Left cardiac atrium (tissue), 4 donors: ENCODE measurements at places on chromosomes 6 and 20. TPM values are rescaled to one million over a fixed set of nuclear protein-coding genes. Genes with fewer than 3 reads are reported as not detected.

Gene STMND1
- not detected for total RNA-seq

Gene MCHR2
- total RNA-seq, result not detected

Gene PDYN
- not detected for total RNA-seq

Gene ARMH2
- not detected for total RNA-seq

Gene TMC2
- not detected for total RNA-seq

Gene LINC00237
- total RNA-seq, result not detected

Gene GSTA2
- total RNA-seq, result not detected

Gene PLN
- total RNA-seq, result 673 TPM

Gene KCNK15
- 2.2 TPM for total RNA-seq

Gene RAB32
- total RNA-seq, result 16.0 TPM

Gene FKBP1C
- 0.26 TPM for total RNA-seq

Gene ESF1
- total RNA-seq, result 18.7 TPM

Gene OTOR
- total RNA-seq, result not detected

Gene ZNF391
- total RNA-seq, result 1.9 TPM

Gene SNX3
- total RNA-seq, result 209 TPM

Gene TRIM27
- total RNA-seq, result 20.7 TPM

Gene ZNF341
- total RNA-seq, result 2.0 TPM

Gene OPRL1
- total RNA-seq, result 0.71 TPM

Gene KIF25
- 0.44 TPM for total RNA-seq
